RPMI7951 (cell line): ENCODE measurements at places on chromosomes 3 and 15.

- DNase-seq, result no peak
Measured at GRCh38 chr3:3800080-3800455, 837 bp downstream of the LRRN1 start.

DNA sequence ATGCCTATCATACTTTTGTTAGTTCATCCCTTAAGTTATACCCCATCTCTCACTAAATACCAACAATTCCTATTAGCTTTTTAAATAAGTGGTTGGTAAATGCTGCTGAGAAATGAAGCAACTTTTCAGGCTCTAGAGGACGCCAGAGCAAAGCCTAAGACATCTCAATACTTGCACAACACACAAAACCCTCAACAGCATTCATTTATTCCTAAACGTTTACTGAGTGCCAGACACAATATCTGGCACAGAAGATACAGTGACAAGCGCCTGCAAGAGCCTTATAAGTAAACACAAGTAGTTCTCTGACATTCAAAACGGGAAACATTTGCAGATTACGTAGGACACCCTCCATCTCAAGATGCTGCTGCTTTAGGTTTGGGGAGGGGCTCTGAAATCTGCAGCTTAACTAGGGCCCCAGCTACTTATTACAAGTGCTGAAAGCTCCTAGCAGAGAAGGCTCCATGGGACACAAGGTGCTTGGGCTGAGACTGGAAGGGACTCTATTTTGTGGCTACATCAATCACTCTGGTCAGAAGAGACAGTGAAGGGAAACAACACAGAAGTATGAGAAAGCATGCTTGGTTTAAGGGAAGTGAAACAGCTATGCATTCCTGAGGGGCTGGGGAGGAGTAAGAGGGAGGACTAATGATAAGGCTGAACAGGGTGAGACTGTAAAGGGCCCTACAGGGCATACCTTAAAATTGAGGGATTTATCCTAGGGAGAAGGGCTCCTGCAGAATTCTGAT, 311.3 kb downstream of the PLCL2 start:
- no peak for DNase-seq

DNA sequence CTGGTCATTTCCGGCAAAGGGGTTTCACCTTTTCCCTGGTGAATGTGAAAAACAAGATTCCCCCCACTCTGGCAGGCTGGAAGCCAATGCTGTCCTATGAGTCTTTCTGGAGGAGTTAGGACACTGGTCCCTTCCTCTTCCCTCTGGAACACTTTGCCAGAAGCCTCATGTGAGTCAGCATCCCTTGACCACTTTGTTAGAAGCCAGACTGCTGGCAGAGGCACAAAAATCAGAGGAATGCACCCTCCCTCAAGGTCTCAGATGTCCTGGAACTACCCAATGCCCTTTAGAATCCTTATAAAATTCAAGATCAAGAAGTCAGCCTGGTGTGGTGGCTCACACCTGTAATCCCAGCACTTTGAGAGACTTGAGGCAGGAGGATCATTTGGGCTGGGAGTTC, 26.6 kb downstream of the ITGB5 start:
- DNase-seq, result peak; percentile 99

DNA sequence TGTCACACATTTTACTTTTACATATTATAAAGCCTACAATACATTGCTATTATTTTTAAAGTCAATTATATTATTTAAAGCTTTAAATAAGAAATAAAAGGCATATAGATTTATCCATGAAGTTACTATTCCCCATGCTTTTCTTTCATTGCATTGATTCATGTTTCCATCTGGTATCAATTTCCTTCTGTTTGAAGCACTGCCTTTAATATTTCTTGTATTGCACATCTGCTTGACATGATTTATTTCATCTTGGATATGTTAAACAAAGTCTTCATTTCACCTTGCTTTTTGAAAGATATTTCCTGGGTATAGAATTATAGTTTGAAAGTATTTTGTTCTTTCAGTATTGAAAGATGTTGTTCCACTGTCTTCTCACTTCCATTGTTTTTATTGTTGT, 174.3 kb upstream of the MBNL1 start:
- no peak for DNase-seq

GRCh38 chr3:100838157-100838556, 128.9 kb downstream of the TFG start:
- DNase-seq, result no peak

DNA sequence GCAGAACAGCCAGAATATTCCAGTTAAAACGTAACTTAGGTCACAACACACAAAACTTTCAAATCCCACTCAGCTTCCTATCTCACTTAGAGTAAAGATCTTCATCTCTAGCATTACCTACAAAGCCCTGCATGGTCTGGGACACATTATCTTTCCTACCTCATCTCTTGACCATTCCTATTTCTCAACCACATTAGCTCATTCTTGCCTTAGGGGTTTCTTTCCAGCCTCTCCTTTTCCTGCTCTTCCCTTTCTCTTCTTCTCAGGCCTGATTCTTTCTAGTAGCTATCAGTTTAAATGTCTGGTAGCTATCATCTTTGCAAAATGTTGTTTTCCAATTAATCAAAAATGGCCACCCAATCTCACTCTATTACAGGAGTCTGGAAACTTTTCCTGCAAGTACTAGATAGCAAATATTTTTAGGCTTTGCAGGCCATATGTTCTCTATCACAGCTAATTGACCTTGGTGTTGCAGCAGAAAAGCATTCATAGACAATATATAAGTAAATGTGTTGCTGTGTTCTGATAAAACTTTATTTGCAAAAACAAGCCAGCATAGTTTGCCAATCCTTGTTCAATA, 15.1 kb upstream of the CBLB start:
- peak; percentile 50 for DNase-seq

GRCh38 chr3:10548992-10549391, 43.6 kb upstream of the ATP2B2 start:
- peak; percentile 63 for DNase-seq

DNA sequence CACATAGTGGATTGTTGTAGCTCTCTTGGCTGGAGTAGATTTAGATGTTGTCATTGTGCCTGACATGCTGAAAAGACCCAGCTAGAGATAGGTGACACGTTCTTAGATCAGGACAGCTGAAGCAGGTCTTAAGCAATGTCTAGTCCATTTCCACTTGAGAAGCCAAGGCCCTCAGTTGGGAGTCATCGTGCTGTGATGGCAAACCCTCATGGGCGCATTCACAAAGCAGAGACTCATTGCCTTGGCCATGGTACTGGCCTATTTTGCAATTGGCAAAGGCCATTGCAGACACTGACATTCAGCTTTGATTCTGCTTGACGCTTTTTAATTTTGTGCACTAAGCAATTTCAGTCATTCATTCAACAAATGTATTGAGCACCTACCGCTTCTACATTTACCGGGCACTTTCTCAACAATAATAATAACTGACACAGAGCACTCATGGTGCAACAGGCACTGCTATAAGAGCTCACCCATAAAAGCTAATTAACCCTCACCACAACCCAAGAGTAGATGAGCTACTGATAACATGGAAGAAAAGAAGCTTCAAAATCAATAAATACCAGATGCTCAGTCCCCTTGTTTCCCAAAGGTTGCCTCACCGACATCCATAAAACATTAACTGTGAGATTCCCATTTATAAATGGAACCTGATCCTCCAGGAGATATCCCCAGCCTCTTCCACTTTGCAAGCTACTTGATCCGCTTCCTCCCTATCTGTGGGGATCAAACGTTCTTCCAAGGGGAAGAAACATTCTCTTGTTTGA, 200.1 kb downstream of the TLE3 start:
- DNase-seq, result no peak

GRCh38 chr3:46228260-46229242, 13.7 kb upstream of the CCR3 start:
- DNase-seq, result peak; percentile 86

GRCh38 chr15:65512807-65513416, 4.6 kb downstream of the DPP8 start:
- no peak for DNase-seq

DNA sequence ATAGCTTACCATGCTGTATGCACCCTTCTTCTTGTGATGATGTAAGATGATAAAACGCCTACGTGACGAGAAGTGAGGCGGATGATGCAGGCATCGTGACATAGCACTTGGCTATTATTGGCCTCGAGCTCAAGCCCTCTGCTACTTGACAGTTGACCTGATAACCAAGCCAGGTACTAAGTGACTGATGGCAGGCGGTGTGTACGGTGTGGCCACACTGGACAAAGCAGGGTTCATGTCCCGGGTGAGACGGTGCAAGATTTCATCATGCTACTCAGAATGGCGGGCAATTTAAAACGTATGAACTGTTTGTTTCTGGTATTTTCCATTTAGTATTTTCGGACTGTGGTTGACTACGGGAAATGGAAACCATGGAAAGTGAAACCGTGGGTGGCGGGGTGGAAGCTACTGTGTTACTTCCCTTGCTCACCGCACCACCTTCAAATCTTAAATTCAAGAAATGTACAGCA, 57.7 kb downstream of the SLC12A8 start:
- DNase-seq, result no peak

- no peak for DNase-seq
Measured at GRCh38 chr15:66459818-66460615, 37.5 kb downstream of the SNAPC5 start.

- DNase-seq, result no peak
Measured at GRCh38 chr3:23723930-23724329, 81.8 kb upstream of the UBE2E1 start.

DNA sequence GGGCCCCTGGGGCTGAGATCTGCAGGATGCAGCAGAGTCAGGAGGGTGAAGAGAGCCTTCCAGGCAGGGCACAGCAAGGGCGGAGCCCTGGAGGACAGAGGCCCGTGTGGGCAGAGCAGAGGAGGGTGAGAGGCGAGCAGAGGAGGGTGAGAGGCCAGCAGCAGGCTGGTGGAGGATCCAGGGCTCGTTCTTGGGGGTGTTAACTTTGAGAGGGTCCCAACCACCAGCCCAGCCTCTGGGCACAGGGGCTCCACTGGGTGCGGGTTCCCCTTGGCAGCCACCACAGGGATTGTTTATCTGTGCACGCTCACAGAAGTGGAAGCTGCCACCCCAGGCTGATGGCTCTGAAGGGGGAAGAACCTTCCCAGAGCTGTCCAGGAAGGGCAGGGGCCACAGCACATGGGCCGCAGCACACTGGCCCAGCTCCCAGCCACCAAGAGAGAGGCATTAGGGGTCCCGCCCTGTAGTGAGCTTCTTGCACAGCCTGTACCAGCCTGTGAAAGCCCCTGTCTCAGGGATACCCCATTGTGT, 9.3 kb upstream of the PLXND1 start:
- no peak for DNase-seq

GRCh38 chr3:10469441-10470119, 35.8 kb downstream of the ATP2B2 start:
- no peak for DNase-seq

DNA sequence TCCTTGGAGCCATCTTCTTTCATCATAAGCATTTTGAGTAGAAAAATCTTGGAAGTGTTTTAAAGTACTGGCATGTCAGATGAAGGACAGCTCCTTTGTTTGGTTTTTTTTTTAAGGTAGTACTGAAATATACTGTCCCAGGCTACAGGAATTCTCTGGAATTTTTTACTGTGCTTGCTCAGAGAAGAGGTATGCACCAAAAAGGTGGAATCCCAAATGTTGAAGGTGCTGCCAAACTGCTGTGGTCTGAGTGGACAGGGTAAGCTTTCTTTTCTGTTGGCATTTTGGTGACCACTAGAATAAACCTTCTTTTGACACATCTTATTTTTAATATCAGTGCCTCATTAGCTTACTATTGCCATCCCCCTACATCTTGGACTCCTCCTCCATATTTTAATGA, 7.2 kb downstream of the GNL3 start:
- no peak for DNase-seq

- DNase-seq, result no peak
Measured at GRCh38 chr15:31345606-31346366, 19.2 kb downstream of the KLF13 start.

DNA sequence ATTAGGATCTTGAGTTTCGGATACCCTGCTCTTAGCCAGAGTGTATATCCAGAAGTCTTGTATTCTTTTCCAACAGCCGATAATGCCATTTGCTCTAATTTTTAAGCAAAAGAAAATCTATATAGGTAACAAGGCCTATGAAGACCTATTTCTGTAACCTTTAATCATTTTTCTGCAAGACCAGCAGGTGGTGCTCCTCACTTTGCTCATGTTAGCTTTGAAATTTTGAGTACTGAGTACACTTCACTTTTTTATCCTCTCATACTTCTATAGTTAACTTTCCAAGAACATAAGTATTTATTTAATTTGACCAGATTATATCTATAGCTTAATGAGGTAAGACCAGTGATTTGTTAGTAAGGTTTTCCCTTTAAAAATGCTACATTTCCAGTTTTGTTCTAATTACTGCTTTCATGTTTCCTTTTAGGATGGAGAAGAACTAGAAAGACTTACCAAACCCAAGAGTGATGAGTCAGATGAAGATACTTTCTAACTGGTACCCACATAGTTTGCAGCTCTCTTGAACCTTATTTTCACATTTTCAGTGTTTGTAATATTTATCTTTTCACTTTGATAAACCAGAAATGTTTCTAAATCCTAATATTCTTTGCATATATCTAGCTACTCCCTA, 20.5 kb downstream of the SLC35A5 start:
- DNase-seq, result peak; percentile 65

DNA sequence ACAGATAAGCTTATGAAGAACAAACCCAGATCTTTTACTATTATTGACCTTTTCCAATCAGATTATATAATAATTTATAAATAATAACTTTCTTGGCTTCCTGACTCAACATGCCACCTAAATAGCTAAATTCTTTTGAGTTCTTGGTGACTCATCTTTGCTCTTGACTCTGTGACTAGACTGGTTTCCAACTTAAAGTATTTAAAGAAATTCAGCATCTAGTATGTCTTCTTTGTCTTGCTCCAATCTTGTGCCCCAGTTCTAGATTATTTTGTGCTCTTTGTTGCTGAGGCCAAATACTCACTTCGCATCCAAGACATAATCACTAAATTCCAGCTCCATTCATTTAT, 483.2 kb upstream of the TBL1XR1 start:
- DNase-seq, result peak; percentile 64

GRCh38 chr3:2727610-2728318, 382.4 kb downstream of the IL5RA start:
- no peak for DNase-seq

DNA sequence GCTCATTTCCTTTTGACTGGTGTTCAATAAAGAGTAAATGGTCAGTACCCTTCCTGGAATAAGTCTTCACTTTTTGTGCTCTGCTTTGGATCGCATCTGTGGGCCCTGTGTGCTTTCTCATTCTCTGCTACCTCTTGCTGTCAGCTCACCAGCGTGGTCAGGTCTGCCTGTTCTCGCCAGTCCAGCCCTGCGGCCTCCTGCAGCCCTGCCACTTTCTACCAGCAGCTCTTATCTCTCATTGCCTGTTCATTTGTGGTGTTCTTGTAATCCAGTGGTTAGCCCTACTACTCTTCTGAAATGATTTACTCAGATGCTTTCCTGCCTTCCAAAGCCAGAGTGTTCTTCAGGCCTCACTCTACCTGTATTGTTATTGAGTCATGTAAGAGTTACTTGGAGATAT, 54.8 kb downstream of the CHCHD6 start:
- no peak for DNase-seq

DNA sequence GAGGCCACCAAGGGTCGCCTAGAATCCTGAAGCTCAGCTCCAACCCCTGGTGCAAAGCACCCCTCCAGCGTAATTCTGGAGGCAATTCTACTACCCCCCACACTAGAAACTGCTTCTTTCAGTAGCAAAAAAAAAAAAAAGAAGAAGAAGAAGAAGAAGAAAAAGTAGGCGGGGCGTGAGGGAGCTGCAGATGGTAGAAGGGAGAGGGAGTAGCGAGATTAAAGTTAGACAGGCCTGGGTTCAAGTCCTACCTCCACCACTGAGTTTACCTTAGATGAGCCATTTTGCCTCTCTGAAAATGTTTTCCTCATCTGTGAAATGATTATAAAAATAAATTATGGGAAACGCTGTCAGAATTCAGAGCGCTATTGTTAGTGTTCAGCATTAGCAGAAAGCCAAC, 913 bp downstream of the FAM174B start:
- no peak for DNase-seq
